Metanephros (tissue), 2 donors: ENCODE measurements at places on chromosomes 5 and 9. TPM values are rescaled to one million over a fixed set of nuclear protein-coding genes. Genes with fewer than 3 reads are reported as not detected.

CDH6 gene
- total RNA-seq: 89.1 TPM

RNF183 gene
- 3.1 TPM for total RNA-seq

LCN15 gene
- total RNA-seq: not detected

IFNW1 gene
- total RNA-seq: not detected

DNAJC18 gene
- 11.2 TPM for total RNA-seq
